Kidney glomerular epithelial cell (primary cell): ENCODE measurements at places on chromosomes 16 and 17.

GRCh38 chr16:77324729-77325128 is 110.1 kb downstream of the ADAMTS18 start:
- DNase-seq: no peak

DNA sequence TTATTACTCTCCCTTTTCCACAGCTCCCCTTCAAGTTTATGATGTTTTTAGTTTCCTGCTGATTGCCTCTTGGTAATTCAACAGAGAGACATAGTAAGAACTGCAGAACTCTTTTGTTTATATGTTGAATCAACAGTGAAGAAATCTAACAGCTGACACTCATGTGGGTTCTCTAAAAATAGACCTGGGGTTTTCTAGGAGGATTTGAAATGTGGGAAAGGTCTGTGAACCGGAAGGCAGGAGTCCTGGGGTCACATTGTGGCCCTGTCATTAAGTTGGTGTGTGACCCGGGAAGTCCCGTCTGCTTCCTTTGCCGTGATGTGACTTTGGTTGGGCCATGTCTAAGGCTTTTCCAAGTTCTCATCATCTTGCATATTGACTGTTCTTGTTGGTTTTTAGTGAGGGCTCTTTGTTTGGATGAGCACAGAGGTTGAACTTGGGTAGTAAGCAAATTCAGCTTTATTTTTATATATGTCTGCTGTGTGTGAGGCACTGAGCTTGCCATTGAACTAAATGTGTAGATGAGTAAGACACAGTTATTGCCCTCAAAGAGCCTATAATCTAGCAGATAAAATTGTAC is 48.5 kb upstream of the HS3ST3A1 start:
- no peak for DNase-seq

DNA sequence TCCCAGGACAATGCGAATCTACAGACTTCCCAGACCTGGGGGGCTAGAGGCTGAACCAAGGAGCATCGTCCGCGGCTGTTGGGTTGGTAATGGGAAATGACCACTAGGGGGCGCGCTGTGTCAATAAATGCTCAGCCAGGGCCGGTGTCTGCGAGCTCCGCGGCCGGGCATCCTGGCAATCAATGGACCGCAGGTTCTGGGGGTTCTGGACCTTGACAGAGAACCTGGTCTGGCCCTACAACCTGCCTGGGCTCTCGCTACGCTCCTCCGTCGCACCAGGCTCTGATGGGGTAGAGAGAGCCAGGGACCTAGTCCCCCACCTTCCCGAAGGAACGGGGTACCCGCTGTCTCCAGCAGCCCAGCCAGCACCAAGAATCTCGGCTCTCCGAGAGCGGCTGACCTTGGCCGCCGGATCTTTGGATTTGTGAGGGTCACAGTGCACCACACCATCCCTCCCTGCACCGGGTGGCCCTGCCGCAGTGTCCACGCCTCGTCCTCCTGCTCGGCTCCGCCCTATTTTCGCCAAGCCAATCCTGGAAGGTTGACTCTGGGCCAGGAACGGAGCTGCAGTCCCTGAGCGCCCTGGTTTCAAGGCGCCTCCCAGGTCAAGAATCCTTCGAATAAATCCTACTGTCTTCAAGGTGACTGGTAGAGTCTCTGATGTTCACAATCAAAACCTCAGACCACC is 20.4 kb upstream of the BEAN1 start:
- DNase-seq: peak; percentile 68

- DNase-seq: no peak
These were observed 2.3 kb downstream of the RND2 start for GRCh38 chr17:43027091-43028032.

GRCh38 chr17:49977463-49978389 is 8.7 kb downstream of the DLX4 start:
- no peak for DNase-seq

DNA sequence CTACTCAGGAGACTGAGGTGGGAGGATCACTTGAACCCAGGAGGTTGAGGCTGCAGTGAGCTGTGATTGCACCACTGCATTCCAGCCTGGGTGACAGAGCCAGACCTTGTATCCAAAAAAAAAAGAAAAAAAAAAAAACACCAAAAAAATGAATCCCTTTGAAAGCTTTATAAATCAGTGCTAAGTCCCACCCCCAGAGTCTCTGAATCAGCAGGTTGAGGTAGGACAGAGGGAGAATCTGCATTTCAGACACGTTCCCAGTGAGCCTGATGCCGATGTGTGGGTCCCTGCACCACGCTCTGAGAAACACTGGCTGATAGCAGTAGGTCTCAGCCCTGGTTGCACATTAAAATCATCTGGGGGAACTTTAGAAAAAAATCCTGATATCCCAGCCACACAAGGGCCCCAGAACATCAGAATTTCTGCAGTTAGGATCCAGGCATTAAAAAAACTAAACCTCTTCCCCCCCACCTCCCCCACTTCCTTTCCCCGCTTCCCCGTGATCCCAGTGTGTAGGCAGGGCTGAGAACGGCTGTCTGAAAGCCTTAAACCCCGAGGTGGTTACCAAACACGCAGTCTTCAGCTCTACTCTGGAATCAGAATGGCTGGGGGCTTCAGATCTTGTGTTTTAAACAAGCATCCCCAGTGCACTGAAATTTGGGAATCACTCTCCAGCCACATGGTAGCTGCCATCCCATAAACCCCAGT is 27.3 kb upstream of the GPRC5B start:
- no peak for DNase-seq

DNA sequence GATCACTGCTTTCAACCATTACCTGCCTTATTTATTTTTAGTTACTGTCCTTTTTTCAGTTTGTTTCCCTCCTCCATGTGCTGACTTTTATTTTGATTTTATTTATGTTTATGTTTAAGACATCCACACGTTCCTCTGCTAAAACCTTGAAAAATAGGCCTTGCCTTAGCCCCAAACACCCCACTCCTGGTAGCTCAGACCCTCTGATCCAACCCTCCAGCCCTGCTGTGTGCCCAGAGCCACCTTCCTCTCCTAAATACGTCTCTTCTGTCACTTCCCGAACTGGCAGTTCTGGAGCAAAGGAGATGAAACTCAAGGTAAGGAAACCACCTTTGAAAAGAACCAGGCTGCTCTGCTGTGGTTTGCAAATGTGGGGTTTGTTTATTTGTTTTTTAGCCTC is 9.3 kb upstream of the STH start:
- DNase-seq: no peak

- DNase-seq: no peak
These were observed 73.5 kb upstream of the CLEC3A start for GRCh38 chr16:77948835-77949234.

- DNase-seq: no peak
These were observed 17.8 kb downstream of the ZZEF1 start for GRCh38 chr17:4124999-4125398.

DNA sequence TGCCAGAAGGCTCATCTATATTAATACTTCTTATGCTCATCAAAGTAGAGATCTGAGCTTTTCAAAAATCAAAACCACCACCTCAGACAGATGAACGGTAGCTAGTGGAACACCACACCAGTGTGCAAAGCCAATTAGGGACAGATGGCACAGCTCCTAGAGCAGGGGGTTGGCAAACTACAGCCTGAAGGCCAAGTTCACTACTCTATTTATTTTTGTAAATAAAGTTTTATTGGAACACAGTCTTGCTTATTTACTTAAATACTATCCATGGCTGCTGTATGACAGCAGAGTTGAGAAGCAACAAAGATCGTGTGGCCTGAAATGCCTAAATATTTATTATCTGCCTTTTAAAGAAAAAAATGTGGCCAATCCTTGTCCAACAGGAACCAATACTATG is 56.8 kb downstream of the AMFR start:
- DNase-seq: no peak
